ENCODE measurements at places on chromosomes 5 and 9.

- DNase-seq = no peak
These were observed 2.2 kb upstream of the ANXA6 start for GRCh38 chr5:151159649-151160373.

- DNase-seq = no peak
These were observed 526.9 kb downstream of the DTWD2 start for GRCh38 chr5:118461436-118461835.

GRCh38 chr9:122053567-122054350 lies 39.3 kb downstream of the TTLL11 start:
- peak; percentile 64 for DNase-seq

DNA sequence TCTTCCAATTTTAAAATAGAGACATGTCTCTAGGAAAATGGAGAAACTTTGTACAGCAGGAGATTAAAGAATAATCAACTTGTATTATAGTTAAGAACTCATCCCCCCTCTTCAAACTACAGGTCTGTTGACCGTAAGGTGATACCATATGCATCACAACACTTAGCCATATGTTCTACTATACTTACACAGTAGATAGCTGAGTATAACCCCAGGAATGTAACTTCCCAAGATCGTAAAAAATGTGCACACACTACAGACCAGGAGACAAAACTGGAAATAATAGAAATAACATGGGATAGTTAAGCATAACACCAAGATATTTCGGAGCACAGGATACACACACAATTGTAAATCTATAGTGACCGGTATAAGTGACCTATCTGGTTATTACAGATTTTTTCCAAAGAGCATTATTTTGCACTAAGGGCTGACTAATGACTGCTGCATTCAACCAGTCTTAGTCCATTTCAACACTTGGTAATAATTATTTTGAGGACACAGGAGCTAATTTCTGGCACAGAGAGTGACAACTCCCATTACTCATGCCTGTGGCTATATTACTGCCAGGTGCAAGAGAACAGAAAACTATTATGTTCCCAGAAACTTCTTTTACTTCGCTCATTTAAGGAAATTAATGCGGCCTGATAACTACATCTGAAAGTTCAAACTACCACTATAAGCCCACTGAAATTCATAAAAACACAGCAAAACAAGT lies 15.4 kb upstream of the ZNF622 start:
- DNase-seq = no peak

DNA sequence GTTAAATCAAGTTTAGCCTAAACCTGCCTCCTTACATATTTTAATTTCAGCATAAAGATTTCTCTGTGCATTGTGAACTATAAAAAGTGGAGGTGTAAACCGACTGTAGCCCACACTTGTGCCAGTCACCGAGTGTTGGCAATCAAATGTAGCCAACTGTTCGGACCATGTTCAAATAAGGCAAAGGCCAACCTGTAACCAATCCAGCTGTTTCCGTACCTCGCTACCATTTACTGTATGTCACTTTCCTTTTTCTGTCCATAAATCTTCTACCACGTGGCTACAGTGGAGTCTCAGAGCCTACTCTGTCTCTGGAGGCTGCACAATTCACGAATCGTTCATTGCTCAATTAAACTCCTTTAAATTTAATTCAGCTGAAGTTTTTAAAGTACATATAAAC lies 156.0 kb downstream of the SLC25A46 start:
- no peak for DNase-seq

DNA sequence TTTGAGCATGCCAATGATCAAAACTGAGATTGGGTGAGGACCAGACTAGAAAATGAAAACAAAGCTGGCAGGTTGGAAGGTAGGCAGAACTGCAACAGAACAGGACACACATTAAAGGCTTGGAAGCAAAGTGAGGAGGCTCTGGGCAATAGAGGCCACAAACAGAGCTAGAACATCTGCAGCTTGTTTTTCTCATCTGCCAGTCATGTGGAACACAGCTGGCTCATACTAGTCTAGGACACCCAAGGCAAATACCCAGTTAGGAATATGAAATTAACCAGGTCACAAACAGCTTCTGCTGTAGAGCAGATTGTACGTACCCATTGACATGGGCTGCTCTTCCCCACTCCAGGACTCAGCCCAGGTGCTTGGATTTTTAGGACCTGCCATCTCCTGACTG lies 61.7 kb downstream of the SPEF2 start:
- no peak for DNase-seq

DNA sequence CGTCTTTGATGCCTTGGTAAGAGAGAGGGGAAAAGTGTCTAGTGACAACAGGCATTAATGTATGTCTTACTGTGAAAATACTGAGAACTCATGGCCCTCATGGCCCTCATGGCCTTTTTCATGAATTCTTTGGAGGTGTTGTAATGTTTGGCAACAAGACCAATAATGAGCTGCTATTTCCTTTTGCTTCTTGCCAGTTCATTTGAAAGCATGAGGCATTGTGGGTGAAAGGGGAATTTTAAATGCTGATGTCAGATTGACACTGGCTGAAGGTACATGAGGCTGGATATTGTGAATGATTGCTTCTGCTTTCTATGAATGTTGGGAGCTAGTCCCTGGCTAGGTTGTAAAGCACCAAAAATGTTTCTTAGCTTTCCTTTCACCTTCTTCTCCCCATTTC lies 79.2 kb downstream of the DOCK2 start:
- DNase-seq = no peak

DNA sequence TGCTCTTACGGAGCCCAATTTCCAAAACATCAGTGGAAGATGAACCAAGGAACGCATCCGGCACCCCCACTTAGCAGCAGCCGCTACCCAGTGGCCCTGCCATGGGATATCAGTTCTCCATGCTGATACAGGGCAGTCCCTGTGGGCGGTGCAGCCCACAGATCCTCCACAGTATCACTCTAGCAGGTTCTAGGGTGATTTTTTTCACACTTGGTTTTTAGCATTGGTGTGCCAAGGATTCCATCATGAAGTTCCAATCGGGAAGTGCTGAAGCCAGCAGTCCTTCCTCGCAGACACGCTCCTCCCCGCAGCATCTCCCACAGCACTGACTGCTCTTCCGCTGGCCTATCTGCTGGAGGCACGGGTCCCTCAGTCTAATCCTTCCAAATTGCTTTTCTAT lies 261.9 kb downstream of the SYK start:
- DNase-seq = no peak

GRCh38 chr9:71816916-71817451 lies 48.7 kb upstream of the CEMIP2 start:
- no peak for DNase-seq

DNA sequence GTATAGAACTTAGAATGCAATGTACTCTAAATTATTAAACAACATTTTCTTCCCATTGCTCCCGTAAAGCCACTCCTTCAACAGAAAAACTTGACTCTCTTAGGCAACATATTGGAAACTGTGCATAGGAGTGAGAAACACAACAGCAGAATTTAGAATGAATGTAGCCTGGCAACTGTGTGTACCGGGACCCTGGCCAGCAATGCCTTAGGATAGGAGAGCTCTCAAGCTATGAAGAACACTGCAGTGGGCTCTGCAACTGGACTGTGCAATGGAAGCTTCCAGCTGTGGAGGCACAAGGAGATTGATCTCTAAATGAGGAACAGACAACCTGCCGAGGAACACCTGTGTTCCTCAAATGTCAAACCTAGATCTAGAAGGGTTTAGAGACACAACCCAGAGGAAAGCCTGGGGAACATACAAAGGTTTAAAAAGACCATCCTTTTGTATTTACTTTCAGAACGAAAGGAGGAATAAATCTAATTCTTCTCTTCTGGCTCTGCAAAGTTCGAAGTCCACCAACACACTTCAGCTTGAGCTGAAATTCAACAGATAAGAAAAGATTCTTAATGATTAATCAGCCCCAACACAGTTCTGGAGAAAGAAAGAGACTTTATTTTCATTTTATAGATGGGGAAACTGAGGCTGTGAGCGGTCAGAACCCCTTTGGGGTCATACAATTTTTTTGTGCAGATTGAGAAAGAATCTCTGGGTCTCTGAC lies 51.5 kb upstream of the ARL15 start:
- no peak for DNase-seq

DNA sequence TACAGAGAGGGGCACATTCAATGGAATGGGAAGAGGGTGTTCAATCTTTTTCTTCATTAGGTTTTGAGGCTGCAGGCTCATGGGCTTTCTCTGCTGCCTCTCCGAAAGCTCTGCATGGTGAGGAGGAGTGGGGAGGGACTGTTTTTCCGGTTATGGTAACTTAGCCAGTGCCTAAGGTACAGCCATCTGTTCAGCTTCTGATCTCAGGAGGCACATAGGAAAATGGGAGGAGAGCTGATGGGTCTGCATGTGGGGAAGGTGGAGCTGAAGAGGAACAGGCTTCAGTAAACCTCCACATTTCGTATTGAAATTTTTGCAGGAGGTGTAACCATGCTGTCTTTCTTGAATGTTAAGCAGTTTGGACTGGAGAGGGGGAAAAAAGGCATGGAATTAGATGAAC lies 1020.4 kb upstream of the WWC1 start:
- DNase-seq = no peak

DNA sequence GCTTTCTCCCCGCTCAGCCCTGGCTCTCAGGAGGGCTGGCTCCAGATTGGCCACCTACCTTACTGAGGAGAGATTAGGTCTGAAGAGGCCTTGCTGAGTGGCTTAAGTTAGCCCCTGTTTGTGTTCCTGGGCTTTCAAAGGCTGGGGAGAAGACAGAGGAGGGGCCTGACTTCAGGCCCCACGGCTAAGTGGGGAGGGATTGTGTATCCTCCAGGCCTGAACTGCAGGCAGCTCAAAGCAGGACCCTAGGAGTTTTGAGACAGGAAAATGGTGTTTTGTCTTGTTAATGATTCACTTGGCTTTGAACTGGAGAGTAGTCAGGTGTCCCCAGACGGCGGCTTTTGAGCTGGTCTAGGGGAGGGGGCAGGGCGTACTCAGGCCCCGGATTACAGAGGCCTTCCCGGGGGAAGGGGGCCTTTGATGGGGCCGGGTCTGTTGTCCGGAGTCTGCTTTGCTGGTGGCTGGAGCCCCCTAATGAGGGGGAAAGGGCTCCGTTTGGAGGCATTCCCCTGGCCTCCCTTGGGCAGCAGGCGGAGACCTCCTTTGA lies 162.0 kb upstream of the SMIM23 start:
- no peak for DNase-seq

DNA sequence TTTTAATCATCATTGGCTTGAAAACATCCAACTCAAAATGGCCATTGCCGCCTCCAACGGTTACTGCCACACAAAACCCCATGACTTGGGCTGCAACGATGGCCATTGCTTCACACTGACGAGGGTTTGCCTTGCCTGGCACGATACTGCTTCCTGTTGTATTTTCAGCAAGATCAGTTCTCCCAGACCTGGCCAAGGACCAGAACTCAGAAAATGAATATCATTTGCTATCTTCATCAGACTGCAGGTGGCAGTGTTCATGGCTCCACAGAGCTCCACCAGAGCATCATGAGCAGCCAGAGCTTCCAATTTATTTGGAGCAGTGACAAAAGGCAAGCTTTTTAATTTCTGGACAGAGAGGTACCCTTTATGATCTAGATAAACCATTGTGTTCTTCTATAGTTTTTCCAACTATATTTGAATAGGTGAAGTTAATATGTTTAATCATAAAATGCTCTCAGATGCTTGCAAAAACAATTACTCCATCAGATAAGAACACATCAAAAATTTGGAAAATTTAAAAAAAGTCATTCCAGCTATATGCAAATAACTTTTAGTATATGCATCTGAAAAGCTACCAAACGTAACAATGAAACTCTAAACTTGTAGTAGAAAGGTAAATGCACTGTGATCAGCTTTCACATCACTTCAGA lies 10.4 kb downstream of the AMACR start:
- no peak for DNase-seq

DNA sequence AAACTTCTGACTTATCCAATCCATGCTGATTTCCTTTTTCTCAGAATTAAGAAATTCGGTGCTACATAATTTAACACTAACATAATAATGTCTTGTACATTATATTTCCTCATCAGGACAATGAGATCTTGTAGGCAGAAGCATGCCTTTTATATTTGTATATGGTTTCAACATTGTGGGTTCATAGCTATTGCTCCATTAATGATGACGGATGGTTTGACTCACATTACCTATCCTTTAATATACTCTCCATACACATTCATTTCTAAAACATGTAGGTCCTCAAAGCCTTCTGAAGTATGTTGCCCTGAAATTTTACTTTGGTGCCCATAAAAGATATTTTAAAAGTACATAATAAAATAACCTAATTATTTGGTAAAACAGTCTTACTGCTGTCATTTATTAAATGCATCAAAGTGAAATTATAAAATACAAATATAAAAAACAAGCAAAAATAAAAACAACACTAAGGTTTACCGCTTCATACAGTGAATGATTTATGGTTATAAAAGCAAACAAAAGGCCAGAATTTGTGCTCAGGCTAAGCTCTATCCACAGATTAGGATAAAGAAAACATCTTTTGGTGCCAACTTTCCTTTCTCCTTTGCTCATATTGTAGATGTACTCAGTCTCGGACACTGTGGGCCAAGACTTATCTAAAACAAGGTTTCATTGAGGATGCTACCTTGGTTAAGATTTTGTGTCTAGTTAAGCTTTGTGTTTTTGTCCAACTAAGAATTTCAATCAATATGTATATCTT lies 61.2 kb upstream of the GCNT4 start:
- DNase-seq = no peak

GRCh38 chr9:121937240-121937639 lies 155.9 kb downstream of the TTLL11 start:
- no peak for DNase-seq

GRCh38 chr5:58666598-58667581 lies 84.0 kb downstream of the RAB3C start:
- DNase-seq = no peak

GRCh38 chr9:18314316-18314715 lies 159.6 kb upstream of the ADAMTSL1 start:
- DNase-seq = no peak

DNA sequence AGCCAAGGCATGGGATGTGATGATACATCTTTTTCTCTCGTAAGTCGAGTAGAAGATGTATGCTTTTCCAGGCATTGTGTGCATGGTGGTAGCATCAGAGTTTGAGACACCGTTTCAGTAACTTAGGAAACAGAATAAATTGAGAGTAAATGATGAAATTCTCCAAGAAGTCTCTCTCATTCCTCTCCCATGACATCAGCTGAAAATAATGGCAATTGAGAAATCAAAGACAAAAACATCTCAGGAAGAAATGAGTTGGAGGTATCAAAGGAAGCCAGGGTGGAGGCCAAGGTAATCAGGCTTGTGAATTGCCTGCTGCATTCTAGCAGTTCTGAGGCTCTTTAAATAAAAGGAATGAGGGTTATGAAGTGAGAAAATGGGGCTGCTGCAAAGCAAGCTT lies 53.9 kb downstream of the SGCD start:
- no peak for DNase-seq

DNA sequence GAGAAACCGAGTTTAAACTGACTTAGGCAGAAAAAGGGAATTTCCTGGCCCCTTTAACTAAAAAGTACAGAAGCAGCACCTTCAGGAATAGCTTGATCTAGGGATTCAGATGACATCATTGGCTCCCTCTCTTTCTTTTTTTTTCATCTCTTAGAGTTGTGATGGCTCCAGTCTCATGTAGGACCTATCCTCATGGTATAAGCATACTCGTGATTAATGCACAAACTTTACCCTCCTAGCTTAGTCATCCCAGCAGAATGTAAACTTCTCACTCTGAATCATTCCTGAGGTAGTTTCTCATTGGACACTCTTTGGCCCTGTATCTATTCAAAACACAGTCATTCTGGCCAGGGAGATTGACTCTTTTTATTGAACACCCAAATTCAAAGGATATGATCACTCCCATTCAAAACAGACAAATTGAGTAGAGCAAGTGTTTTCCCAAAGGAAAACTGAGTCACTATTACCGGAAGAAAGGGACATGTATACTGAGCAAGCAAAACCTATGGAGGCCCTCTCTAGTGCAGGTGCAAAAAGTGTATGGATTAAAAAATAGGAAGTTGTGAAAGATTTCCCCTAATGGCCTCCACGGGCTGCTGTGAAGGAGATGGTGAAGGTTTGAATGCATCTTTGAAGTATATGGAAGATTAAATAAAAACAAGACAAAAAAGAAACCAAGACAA lies 27.6 kb upstream of the SMIM23 start:
- DNase-seq = no peak
